ENCODE measurements at places on chromosomes 6 and 20.
A peak's percentile ranks its signal among the peaks of the same experiment; 100 is the strongest.

DNA sequence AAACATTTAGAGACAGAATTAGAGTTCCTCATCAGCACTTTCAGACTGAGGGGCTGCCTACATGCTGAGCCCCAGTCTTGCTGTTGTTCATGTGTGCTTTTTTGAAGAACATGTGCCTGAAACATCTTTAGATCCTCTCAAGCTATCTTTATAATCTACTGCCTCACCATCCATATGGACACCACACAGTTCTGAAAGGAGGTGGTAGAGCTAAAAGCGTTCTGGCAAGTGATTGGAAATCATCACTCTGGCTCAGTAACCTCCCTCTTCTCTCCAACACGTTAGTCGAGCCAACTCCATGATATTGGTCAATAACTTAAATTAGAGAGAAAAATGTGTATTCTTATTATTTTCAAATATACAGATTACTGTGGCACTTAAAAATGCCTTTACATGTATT lies 40.6 kb downstream of the CLVS2 start:
- no peak for DNase-seq

DNA sequence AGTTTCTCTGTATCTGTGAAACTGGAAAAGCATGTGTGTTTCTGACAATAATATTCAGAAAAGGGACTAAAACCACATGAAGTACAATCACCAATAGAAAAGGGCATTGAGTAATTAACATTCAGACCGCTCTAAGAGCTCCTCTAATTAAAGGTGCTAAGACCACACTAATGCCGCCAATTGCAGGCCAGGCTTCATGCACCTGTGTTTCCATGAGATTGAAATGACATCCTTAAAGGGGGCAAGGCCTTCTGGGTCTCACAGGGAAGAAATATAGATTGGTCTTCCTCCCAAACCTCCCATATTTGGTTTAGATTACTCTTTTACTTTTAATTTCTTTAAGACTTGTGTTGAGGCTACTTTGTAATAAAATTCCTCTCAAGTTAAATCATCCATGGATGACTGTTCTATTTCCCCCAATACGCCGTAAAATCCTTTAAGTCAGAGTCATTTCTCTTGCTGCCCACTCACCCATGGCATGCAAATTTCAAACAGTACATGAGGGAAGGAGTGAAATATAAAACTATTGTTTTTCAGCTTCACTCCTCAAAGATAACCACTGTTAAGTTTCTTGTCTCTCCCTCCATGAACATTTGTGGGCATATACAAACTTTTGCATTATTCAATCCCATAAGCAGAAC lies 110.6 kb downstream of the UBE3D start:
- DNase-seq = no peak

GRCh38 chr20:61938839-61939690 lies 126.6 kb downstream of the TAF4 start:
- DNase-seq = no peak

GRCh38 chr6:24009319-24009718 lies 116.7 kb upstream of the NRSN1 start:
- peak; percentile 64 for DNase-seq

DNA sequence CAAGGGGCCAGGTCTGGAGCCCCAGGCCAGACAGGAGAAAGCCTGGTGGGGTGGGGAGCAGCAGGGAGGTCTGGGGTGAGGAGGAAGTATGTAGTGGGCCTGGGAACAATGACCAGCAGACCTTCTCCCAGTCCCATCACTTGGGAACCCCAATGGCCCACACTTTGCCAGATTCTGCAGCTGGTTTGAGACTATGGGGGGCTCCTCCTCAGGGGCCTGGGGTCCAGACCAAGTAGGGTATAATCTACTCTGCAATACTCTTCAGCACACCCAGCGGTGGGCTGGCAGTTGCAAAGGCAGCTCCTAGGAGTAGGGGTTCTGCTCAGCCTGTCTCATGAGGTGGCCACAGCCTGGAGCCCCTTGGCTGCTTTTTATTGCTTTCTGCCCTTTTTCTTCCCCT lies 52.8 kb downstream of the NPEPL1 start:
- DNase-seq = no peak

GRCh38 chr6:35611240-35611639 lies 77.5 kb downstream of the FKBP5 start:
- DNase-seq = no peak

DNA sequence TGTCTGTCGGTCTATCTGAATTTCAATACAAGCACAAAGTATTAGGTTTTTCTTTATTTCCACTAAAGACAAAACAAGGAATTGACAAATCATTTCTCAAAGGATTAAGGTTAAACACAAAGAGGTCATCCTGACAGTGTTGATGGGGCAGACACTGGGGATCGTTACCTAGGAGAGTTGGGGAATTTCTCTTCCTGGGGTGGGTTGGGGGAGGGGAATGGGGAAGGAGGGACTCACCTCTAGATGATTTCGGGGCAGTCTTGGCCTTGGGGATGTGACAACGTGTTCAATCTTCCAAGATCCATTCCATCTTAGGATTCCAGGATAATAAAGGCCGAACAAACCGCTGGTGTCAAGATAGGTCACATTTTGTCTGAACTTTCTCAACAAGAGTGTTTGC lies 35.4 kb upstream of the FOXA2 start:
- no peak for DNase-seq

GRCh38 chr6:37847704-37848103 lies 28.2 kb downstream of the ZFAND3 start:
- DNase-seq = no peak

GRCh38 chr6:79038061-79038460 lies 40.0 kb downstream of the PHIP start:
- no peak for DNase-seq

DNA sequence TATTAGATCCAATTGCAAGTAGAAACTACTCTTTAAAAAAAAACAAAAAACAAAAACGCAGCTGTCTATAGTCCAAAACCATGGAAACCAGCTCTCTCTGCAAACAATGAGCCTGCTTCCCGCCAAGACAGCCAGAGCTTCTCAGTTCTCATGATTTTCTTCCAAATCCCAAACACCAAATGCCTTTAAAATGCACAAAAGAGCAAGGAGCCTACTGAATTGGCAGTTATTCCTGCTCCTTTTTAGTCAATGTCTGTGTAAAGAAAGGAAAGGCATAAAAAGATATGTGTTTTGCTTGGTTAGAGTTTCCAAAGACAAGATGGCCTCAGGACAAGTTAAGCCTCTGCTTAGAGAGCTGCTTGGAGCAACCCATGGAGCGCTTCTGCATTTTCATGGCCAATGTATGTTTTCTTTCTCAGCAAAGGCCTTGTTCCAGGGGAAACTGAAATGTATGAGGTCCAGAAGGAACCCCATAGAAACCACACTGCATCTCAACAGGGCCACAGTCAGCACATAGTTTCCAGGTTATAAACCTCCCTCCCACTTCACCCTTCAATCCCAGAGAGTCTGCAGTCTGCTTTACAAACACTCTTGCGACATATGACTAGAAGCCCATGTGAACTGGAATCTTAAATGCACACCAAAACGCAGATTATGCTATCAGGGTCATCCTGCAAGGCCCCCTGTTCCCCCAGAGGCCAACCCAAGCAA lies 209.3 kb upstream of the TAB2 start:
- DNase-seq = no peak

DNA sequence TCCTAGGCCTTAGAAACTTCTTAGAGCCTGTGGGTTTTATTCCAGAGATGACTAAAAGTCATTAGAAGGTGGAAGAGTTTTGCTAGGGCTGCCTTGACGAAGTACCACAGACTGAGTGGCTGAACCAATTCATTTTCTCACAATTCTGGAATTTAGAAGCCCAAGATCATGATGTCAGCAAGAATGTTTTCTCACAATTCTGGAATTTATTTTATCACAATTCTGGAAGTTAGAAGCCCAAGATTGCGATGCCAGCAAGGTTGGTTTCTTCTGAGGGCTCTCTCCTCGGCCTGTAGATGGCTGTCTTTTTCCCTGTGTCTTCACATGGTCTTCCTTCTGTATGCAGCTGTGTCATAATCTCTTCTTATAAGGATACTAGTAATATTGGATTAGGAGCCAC lies 672.9 kb upstream of the MARCKS start:
- DNase-seq = no peak

DNA sequence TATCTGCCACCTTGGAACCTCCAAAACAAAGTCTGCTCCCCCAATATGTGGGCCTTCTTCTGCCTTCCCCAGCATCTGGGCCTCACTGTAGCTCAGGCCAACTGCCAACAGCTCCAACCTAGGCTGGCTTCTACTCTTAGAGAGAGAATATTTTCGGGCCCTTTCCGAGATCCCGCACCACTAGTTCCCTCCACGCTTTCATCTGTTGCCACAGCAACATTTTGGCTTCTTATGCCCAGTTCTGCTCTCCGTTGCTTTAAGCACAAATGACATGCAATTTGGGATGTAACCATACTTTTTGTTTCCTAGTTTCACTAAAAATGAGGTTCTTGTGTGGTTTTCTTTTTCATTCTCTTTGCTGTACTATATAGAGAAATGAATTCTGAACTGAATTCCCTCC lies 33.6 kb downstream of the PSMB9 start:
- no peak for DNase-seq

DNA sequence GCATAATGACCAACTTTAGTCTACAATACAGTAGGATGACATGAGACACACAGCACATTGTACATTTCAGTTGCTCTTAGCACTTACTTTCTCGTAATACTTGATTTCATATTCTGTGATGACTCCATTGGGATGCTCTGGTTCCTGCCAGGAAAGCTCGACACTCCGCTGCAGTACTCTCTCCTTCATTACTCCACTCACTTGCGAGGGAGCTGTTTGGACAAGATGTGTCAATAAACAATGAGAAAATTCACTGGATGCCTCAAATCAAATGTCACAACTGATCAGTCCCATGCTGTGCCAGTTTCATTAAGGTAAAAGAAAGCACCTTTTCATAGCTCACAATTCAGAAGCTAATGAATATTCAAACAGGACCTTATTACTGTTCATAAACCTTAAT lies 147.1 kb downstream of the EPHA7 start:
- no peak for DNase-seq

GRCh38 chr6:53418288-53418687 lies 69.5 kb upstream of the ELOVL5 start:
- no peak for DNase-seq

GRCh38 chr6:129186988-129187387 lies 304.1 kb downstream of the LAMA2 start:
- no peak for DNase-seq

DNA sequence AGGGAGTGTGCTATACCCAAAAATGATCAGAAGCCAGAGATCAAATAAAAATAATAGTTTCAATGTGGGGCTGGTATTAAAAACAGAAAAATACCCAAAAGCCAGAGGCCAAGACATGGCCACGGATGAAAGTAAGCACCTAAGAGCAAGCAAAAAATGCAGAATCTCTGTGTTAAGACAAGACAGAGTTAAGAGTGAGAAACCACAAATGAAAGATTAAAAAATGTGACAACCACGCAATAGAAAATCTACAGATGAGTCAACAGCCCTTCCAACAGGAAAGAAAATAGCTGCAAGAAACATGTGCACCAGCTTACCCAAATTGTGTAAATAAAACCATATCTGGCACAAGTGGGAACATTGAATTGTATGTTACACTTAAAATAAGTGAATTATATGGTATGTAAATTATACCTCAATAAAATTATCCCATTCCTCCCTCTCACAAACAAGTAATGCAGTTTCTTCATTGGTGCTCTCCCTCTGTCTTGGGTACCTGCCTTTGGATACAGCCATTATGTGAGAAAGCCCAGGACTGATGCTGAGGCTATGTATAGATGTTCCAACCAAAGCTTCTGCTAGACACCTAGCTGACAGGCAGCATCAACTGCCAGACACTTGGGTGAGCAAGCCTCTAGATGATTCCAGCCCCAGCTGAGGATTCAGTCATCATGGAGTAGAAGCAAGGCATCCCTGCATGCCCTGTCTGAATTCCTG lies 55.3 kb upstream of the UFL1 start:
- DNase-seq = no peak

DNA sequence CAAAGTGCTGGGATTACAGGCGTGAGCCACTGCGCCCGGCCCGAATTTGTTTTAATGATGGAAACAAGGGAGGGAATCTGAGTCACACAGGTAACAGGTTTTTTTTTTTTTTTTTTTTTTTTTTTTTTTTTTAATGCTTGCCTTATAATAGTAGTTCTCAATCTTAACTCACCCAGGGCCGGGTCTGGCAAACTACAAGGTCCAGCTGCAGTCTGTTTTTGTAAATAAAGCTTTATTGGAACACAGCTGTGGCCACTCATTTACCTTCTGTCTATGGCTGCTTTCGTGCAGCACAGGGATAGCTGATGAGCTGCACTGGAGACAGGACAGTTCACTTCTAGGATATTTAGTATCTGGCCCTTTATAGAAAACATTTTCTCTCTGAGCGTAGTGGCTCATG lies 58.0 kb downstream of the TFAP2C start:
- no peak for DNase-seq

DNA sequence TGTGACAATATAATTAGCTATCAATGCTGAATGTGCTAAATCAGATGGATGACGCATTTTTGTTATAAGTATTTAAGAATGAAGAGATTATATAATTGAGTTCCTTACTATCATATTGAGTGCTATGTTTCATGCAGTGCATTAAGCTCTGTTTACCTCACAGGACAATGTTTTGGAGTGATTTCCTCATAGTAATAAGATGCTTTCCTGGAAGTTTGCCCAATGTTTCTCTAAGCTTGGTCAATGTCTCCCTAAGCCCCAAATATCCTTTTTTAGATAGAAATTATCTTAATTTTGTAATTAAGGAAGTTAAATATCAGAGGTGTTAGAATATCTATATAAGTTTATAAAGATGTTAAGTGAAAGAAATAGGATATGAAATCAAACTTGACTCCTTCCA lies 489.6 kb downstream of the MMUT start:
- no peak for DNase-seq

- no peak for DNase-seq
Measured at GRCh38 chr6:15929685-15930084, 199.2 kb upstream of the MYLIP start.

DNA sequence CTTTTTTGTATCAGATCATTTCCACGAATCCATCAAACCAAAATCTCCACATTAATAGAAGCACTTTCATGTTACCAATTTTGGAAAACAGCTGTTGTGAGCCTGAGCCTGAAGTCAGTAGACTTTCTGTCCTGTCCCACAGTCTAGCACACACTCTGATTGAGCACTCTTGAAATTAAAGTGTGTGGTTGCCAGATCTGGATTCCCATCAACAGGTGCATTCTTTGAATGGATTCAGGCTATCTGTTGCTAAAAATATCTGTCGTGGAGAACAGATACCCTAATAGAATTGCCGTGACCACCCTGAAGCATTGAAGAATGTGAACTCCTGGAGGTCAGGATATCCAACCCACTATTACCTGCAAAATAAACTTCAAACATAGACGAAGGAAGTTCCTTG lies 73.3 kb downstream of the TFAP2A start:
- DNase-seq = no peak

GRCh38 chr6:146543940-146544615 lies 445 bp downstream of the RAB32 start:
- no peak for DNase-seq

DNA sequence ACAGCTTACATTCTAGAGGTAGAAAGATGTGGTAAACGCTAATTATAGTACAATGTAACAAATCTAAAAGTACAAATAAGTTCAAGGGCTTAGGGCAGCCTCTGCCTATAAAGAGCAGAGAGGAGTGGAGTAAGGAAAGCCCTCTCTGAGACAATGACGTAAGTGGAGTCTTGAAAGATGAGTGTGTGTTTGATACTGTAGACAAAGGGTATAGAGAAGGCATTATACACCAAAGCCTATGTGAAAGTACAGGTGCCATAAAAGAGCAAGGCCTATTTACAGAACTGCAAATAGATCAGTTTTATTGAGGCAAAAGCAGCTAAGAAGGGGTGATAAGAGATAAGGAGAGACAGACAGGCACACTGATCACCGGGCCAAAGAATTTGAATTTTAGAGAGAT lies 10.9 kb downstream of the GOPC start:
- no peak for DNase-seq

GRCh38 chr6:118706702-118707101 lies 55.3 kb upstream of the CEP85L start:
- no peak for DNase-seq
